ENCODE measurements at places on chromosomes 12 and 14. TPM values are rescaled to one million over a fixed set of nuclear protein-coding genes. Genes with fewer than 3 reads are reported as not detected.

- H3K27ac ChIP-seq = no peak overlapping the region
- no peak for DNase-seq
- no peaks in the 10 kb centered on the region for H3K4me1 ChIP-seq
- H3K4me3 ChIP-seq = no peak overlapping the region
- H3K27me3 ChIP-seq = peaks cover 14% of the 10 kb centered on the region
- no peaks in the 10 kb centered on the region for H3K36me3 ChIP-seq
These were observed 11.0 kb upstream of the CREBL2 start for GRCh38 chr12:12600659-12601058.

DNA sequence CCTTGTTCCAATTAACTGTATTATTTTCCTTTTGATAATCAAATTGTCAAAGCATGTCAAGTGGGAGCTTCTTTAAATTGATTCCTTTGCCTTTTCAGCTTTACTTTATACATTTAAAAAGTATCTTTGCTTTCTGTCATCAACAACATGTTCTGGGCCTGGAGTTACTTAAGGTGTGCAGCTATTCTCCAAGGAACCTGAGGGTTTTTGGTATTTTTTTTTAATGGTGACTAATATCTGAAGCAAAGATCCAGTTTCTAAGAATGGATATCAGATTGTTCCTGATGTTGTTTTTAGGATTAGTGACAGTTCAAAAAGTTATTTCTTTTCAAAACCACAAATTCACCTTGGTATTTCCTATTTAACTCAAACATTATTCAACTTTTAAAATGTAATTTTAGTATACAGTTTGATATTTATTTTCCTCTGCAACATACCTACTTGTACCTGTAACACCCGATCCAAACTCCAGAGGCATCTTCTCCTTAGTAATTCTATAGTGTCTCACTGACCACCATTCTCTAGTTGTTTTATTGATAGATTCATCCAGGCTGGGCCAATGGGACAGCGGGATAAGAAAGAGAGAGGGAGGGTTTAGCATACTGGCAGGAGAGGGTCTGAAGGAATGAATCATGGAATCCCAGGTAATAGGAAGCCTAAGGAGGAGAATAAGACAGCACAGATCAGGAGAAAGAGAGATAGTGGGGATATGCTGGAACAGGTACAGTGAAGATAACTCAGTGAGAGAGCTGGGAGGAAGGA lies 3.1 kb downstream of the CBLN3 start:
- H3K4me1 ChIP-seq = peaks cover 35% of the 10 kb centered on the region
- H3K36me3 ChIP-seq = peaks cover under 1% of the 10 kb centered on the region
- DNase-seq = no peak

- DNase-seq = no peak
- H3K4me1 ChIP-seq = peaks cover 49% of the 10 kb centered on the region
- H3K27me3 ChIP-seq = no peaks in the 10 kb centered on the region
- H3K4me3 ChIP-seq = peak overlapping the region; percentile 76
These were observed 40.7 kb upstream of the RIN3 start for GRCh38 chr14:92472860-92473259.

GRCh38 chr14:67574806-67575205 lies 25.3 kb downstream of the PIGH start:
- H3K4me1 ChIP-seq = no peaks in the 10 kb centered on the region
- H3K27me3 ChIP-seq = peaks cover 25% of the 10 kb centered on the region
- H3K27ac ChIP-seq = no peak overlapping the region
- H3K36me3 ChIP-seq = no peaks in the 10 kb centered on the region

GRCh38 chr14:24084440-24084839 lies 9.7 kb upstream of the PCK2 start:
- no peak for DNase-seq
- no peak overlapping the region for H3K4me3 ChIP-seq
- peaks cover 30% of the 10 kb centered on the region for H3K27me3 ChIP-seq
- H3K27ac ChIP-seq = no peak overlapping the region
- H3K4me1 ChIP-seq = no peaks in the 10 kb centered on the region

- no peak within 1 kb of the TSS for H3K27ac ChIP-seq
- H3K36me3 ChIP-seq = no peaks in the 10 kb centered on the region
These were observed at the start of gene GPR33 for GRCh38 chr14:31487886-31488285. Gene GPR33 (minus strand): TSS chr14:31488039. CDS start chr14:31483965, 4,074 bp downstream.

GRCh38 chr12:46403719-46404070 lies 31.1 kb upstream of the SLC38A2 start:
- DNase-seq = no peak
- peak overlapping the region; percentile 79 for H3K27ac ChIP-seq
- peak overlapping the region; percentile 21 for H3K4me3 ChIP-seq
- peaks cover 93% of the 10 kb centered on the region for H3K4me1 ChIP-seq

GRCh38 chr14:71752111-71752738 lies 180.0 kb upstream of the RGS6 start:
- H3K4me3 ChIP-seq = no peak overlapping the region
- peaks cover 20% of the 10 kb centered on the region for H3K36me3 ChIP-seq
- H3K4me1 ChIP-seq = peaks cover 20% of the 10 kb centered on the region

DNA sequence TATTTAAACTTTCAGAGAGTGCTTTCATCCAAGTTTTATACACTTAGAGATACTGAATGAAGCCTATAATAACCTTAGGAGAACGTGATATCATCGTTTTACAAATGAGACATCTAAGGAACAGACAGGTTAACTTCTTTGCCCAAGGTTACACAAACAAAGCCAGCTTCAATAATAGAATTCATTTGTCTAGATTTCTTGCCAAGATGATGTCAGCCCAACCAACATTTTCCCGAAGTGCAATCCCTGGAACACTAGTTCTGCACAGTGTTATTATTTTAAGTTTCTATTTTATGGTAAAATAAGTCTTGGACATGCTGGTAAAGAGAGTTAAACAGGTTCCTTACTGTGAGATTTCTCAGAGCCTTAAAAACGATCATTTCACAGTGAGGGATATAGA lies 174.6 kb downstream of the SLC25A21 start:
- H3K27me3 ChIP-seq = peaks cover 2% of the 10 kb centered on the region
- peaks cover 24% of the 10 kb centered on the region for H3K4me1 ChIP-seq
- no peak overlapping the region for H3K4me3 ChIP-seq
- no peaks in the 10 kb centered on the region for H3K36me3 ChIP-seq

- no peaks in the 10 kb centered on the region for H3K4me1 ChIP-seq
- DNase-seq = no peak
- no peak overlapping the region for H3K27ac ChIP-seq
- H3K4me3 ChIP-seq = no peak overlapping the region
- H3K27me3 ChIP-seq = no peaks in the 10 kb centered on the region
These were observed 299.3 kb upstream of the STXBP6 start for GRCh38 chr14:25349269-25349668.

GRCh38 chr12:109301643-109302168 lies 7.4 kb downstream of the FOXN4 start:
- no peak overlapping the region for H3K27ac ChIP-seq
- H3K36me3 ChIP-seq = no peaks in the 10 kb centered on the region
- peaks cover 6% of the 10 kb centered on the region for H3K4me1 ChIP-seq
- no peak for DNase-seq
- peaks cover 33% of the 10 kb centered on the region for H3K27me3 ChIP-seq

- H3K4me1 ChIP-seq = no peaks in the 10 kb centered on the region
- no peak overlapping the region for H3K27ac ChIP-seq
- H3K4me3 ChIP-seq = no peak overlapping the region
- H3K36me3 ChIP-seq = 0 out of 2 replicates have a peak, but pooled peaks cover 4% of the 10 kb centered on the region
- H3K27me3 ChIP-seq = no peaks in the 10 kb centered on the region
These were observed 472.1 kb downstream of the BCL11B start for GRCh38 chr14:98799891-98800290.

GRCh38 chr12:103958621-103959020 lies 7.1 kb upstream of the TDG start:
- H3K4me3 ChIP-seq = no peak overlapping the region
- no peak for DNase-seq
- no peaks in the 10 kb centered on the region for H3K27me3 ChIP-seq
- H3K4me1 ChIP-seq = peaks cover 58% of the 10 kb centered on the region

- H3K36me3 ChIP-seq = no peaks in the 10 kb centered on the region
- peaks cover 1% of the 10 kb centered on the region for H3K27me3 ChIP-seq
- H3K4me1 ChIP-seq = peaks cover 27% of the 10 kb centered on the region
- peak; percentile 26 for DNase-seq
These were observed 115.9 kb upstream of the TBX3 start for GRCh38 chr12:114799574-114800487.

- DNase-seq = no peak
- H3K4me1 ChIP-seq = peaks cover 7% of the 10 kb centered on the region
- H3K36me3 ChIP-seq = peaks cover 36% of the 10 kb centered on the region
- no peak overlapping the region for H3K4me3 ChIP-seq
- no peaks in the 10 kb centered on the region for H3K27me3 ChIP-seq
These were observed 73.9 kb downstream of the EP400 start for GRCh38 chr12:132023658-132024057.

DNA sequence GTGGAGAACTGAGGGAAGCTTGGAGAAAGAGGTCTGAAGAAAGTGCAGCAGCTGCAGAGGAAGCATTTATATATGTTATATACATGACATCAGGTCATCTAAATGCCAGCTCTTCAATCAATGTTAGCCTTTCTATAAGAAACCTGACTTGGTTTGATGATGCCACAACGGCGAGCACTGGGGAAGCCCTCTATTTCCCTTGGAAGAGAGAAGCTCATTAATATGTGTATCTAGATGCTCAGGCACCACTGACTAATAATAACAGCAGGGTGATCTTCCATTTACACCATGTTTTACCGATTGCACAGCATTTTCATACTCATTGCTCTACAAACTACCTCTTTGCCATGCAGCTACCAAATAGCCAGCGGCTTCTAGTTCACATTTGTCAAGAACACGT lies 811 bp downstream of the ACYP1 start:
- peaks cover 41% of the 10 kb centered on the region for H3K4me1 ChIP-seq
- peak overlapping the region; percentile 100 for H3K4me3 ChIP-seq
- H3K27me3 ChIP-seq = no peaks in the 10 kb centered on the region

GRCh38 chr14:91232603-91233002 lies 11.9 kb downstream of the GPR68 start:
- H3K36me3 ChIP-seq = peaks cover 15% of the 10 kb centered on the region
- H3K27ac ChIP-seq = no peak overlapping the region
- H3K4me1 ChIP-seq = peaks cover 57% of the 10 kb centered on the region
- no peaks in the 10 kb centered on the region for H3K27me3 ChIP-seq
- DNase-seq = no peak

DNA sequence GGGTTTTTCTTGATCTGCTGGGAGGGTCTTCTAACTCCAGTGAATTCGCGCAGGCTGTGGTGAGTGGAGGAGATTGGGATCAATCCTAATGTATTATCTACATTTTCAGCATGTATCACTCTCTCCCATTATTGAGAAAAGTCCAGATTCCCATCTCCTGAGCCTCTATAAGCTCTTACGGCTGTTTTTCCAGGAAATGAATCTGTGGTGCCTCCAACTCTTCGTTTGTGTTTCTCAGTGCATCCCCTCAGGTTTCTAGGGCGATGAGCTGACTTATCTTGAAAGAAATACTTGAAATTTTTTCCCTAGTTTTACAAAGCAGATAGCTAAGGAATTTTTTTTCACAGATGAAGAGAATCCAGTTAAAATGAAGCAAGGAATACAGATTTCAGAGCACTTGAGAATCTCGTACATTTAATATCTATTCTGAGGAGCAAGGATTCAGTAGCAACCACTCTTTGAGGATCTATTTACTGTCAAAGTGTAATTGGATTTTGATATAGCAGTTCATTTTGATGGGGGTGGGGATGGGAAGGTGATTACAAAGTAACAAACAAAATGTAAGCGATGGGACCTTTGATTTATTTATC lies 138.7 kb downstream of the BRMS1L start:
- H3K4me1 ChIP-seq = no peaks in the 10 kb centered on the region
- DNase-seq = no peak
- no peak overlapping the region for H3K4me3 ChIP-seq

GRCh38 chr14:82134411-82134810 lies 600.8 kb upstream of the SEL1L start:
- DNase-seq = no peak
- H3K4me1 ChIP-seq = no peaks in the 10 kb centered on the region
- no peaks in the 10 kb centered on the region for H3K36me3 ChIP-seq
- no peak overlapping the region for H3K27ac ChIP-seq
- no peaks in the 10 kb centered on the region for H3K27me3 ChIP-seq

- peak overlapping the region; percentile 99 for H3K4me3 ChIP-seq
- peaks cover 22% of the 10 kb centered on the region for H3K36me3 ChIP-seq
- no peak for DNase-seq
- H3K4me1 ChIP-seq = peaks cover 36% of the 10 kb centered on the region
- H3K27me3 ChIP-seq = peaks cover 2% of the 10 kb centered on the region
These were observed 1.1 kb downstream of the PAPOLA start for GRCh38 chr14:96503306-96503679.

- H3K27me3 ChIP-seq = peaks cover 23% of the 10 kb centered on the region
- H3K4me1 ChIP-seq = peaks cover 6% of the 10 kb centered on the region
- H3K27ac ChIP-seq = no peak overlapping the region
- DNase-seq = no peak
These were observed 50.1 kb downstream of the GALNT9 start for GRCh38 chr12:132279184-132279889.

DNA sequence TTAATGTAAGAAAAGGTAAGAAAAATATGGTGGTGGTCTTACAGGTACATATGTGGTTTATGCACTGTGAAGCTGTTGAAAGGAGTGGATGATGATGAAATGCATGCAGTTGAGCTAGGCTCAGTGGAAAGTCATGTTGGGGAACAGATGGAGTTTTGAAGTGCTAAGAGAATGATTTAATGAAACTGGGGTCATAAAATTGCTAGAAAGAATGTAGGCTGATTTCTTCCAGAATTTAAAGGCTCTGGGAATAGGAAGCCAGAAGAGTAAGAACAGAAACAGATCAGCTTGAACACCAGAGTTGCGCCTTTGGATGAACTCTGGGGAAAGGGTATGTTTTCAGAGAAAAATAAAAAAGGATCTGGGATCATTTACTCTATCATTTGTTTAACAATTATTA lies 146.5 kb downstream of the MON2 start:
- H3K4me1 ChIP-seq = peaks cover 21% of the 10 kb centered on the region
- no peak overlapping the region for H3K4me3 ChIP-seq
- H3K27ac ChIP-seq = no peak overlapping the region

- H3K27ac ChIP-seq = no peak overlapping the region
- H3K27me3 ChIP-seq = peaks cover 3% of the 10 kb centered on the region
- H3K4me1 ChIP-seq = no peaks in the 10 kb centered on the region
- DNase-seq = no peak
- H3K36me3 ChIP-seq = no peaks in the 10 kb centered on the region
These were observed 23.3 kb upstream of the SLC15A5 start for GRCh38 chr12:16300736-16301135.

GRCh38 chr14:33490555-33490954 lies 460.3 kb downstream of the EGLN3 start:
- H3K27ac ChIP-seq = no peak overlapping the region
- H3K36me3 ChIP-seq = peaks cover 6% of the 10 kb centered on the region
- H3K4me3 ChIP-seq = no peak overlapping the region
- H3K27me3 ChIP-seq = peaks cover 9% of the 10 kb centered on the region
- H3K4me1 ChIP-seq = no peaks in the 10 kb centered on the region

GRCh38 chr12:104686196-104686595 lies 229.4 kb downstream of the CHST11 start:
- no peak overlapping the region for H3K4me3 ChIP-seq
- DNase-seq = no peak
- H3K36me3 ChIP-seq = no peaks in the 10 kb centered on the region
- peak overlapping the region; percentile 22 for H3K27ac ChIP-seq

GRCh38 chr12:75361408-75361807 lies 26.9 kb downstream of the GLIPR1L1 start:
- H3K36me3 ChIP-seq = no peaks in the 10 kb centered on the region
- H3K27ac ChIP-seq = no peak overlapping the region
- DNase-seq = no peak

KLHL33 gene
- not detected for total RNA-seq

PTPN6 gene
- total RNA-seq = not detected

ESPL1 gene
- total RNA-seq = 14.4 TPM

ENDOU gene
- total RNA-seq = not detected

BCAT1 gene
- 171 TPM for total RNA-seq

TAS2R30 gene
- total RNA-seq = 0.30 TPM

CBLN3 gene
- total RNA-seq = 4.2 TPM

FSCB gene
- total RNA-seq = not detected

EID3 gene
- 4.5 TPM for total RNA-seq

GRIP1 gene
- not detected for total RNA-seq

TAS2R9 gene
- not detected for total RNA-seq
